Activated CD4-positive, alpha-beta T cell treated with anti-CD3 and anti-CD28 coated beads for 1 hour (primary cell): ENCODE measurements at places on chromosomes 2 and 18.

DNA sequence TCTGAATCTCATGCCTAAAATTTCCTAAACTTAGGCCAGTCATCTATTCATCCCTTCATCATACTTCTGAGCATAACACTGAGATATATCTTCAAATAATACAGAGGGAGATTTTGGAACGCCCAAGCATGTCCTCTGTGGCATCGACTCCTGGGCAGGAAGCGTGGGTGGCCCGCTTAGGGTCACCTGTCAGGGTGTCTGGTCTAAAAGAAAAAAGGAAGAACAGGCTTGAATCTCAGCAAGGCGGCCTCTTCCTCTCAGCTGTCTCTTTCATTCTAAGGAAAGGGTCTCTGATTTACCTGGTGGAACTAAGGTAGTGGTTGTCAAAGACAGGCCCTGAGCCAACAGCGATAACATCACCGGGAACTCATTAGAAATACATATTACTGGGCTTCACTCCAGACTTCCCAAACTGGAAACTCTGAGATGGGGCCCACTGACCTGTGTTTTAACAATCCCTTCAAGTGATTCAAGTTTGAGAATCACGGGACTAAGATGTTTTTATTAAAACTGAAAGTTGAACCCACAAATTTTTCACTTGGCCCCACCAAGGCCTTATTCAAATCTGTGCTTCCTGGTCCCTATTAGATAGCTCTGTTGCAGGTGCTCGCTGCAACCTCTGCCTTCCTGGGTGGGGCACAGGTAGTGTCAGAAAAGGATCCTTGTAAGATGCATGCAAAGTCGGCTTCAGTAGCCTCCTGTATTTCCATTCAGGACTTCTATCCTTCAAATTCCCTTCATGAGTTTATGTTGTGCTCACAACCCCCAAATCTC is 162.3 kb upstream of the CCDC68 start:
- DNase-seq, result no peak

GRCh38 chr2:159124441-159124911 is 156.0 kb downstream of the TANC1 start:
- DNase-seq, result no peak

DNA sequence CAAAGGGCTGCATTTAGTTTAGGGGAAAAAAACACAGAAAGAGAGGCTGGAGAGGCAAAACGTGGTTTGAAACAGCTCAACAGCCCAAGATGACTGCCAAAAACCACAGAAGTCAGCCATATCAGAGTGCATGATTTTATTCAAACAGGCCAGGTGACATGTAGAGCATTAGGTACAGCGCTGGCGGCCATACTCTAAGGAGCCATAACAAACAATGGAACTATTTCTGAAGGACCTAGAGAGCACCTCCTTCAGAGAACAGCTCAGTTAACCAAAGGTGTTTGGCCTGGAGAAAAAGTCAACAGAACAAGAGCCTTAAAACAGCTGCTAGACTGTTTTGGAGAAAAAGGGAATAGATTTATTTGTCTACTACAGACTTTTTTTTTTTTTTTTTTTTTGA is 2.6 kb downstream of the THADA start:
- no peak for DNase-seq

- no peak for DNase-seq
These were observed 120.6 kb downstream of the PIGN start for GRCh38 chr18:62066102-62066818.

DNA sequence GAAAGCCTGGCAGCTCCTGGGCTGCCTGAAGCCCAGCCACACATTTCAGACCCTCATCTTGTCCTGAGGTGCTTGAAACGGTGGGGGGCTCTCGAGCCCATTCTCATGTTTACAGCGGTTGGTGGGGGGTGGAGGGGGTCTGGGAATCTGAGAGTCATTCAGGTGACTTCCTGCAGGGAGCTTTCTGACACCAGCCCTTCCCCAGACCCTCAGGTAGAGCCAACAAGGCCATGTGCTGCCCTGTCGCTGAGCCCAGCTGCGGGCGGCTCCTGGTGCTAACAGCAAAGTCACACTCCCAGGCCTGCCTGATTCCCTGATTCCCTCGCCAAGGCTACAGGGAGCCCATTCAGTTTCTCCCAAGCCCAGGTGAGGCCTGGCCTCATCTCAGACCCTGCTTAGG is 324.9 kb upstream of the MEX3C start:
- no peak for DNase-seq

DNA sequence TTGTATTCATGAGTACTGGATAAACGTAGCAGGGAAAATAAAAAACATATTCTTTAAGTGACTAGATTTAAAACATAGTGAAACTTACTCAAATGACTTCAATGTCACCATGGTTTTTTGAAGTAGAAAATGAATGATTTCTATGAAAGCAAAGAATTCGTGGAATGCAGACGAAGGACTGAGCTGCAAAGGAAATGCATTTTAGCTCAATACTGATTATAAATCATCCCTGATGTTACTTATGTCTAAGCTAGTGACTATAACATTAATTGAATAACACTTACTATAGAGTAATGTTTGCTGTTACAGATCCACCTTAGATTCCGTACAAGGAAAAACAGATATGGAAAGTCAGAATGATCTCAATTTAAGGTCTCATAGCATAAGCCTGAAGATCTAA is 1257.7 kb upstream of the CDH2 start:
- DNase-seq, result no peak

- no peak for DNase-seq
These were observed 56.4 kb downstream of the ADCY3 start for GRCh38 chr2:24863641-24864040.

DNA sequence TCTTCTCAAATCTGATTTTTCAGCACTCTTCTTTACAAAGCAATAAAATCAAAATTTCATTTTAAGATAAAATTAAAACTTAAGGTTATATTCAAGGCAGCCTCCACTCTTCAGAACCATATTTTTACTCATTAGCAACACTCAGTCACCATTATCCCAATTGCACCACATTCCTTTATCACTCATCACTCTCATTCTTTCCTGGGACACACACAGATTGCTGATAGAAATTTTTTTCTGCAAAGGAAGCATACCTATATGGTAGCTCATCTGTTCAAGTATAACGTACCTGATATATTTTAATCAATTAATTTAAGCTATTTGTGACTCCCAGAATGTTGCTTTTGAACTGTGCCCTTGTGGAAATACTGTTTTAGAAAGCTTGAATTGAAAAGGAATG is 1559.3 kb upstream of the ZEB2 start:
- no peak for DNase-seq

GRCh38 chr18:3054780-3055179 is 41.8 kb upstream of the LPIN2 start:
- DNase-seq, result no peak

- DNase-seq, result no peak
These were observed 15.1 kb downstream of the MALL start for GRCh38 chr2:110100480-110100879.

DNA sequence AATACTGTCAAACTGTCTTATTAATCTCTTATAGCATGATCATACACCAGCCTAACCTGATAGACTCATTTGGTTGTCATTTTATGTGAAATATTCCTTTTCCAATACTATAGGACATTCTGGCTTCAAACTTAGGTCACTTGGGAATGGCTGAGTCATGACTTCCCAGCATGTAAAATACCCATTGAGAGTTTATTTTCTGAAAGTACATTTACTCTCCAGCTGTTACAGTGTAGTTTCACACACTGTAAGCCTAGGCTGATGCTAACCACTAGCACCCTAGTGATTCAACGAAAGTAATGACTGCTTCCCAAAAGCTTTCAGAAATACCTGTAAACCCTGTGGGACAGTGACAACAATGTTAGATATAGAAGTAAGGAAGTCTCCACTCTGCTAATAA is 93.8 kb downstream of the FIGN start:
- no peak for DNase-seq

DNA sequence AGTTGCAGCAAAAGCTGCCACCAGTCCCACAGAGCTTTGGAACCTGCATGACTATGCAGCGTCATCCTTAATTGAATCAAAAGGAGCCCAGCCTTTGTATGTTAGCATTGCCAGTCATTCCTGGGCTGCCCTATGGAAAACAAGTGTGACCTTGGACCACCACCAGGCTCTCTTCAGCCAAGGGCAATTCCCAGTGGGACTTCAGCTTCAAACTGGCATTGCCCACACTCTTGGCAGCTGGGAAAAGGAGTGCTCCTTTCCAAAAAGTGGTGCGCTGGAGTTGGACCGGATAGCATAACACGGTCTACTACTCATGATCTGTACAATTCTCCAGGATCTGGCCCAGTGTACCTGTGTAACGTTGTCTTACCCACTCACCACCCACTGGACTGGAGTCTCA is 259.5 kb downstream of the MREG start:
- DNase-seq, result no peak
